ENCODE measurements at places on chromosomes 1 and 21.

DNA sequence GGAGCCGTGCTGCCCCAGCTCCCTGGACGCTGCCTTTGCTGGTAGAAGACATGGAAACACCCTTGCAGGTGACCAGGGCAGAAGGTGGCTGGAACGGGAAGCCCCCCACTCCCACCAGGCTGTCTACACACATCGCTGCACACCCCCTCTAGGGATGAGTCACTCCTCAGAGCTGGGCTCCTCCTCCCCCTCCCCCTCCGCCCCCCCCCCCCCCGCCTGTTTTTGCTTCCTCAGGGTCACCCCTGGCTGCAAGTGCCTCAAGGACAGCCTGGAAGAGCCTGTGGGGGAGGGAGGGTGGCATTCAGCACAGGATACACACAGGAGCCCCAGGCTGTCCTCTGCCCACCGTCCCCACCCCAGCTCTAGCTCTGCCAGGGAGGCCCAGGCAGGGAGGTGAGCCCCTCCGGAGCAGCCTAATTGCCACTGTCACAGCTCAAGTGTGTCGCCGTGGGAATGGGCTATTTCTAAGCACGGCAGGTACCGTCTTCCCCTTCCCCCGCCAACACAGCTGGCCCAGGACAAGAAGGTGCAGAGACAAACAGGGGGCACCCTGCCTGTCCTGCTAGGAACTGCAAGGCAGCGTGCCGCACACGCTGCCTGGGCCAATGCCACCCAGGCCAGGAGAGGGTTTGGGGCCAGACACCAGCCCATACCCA lies 2.5 kb downstream of the FNDC10 start:
- DNase-seq: no peak

DNA sequence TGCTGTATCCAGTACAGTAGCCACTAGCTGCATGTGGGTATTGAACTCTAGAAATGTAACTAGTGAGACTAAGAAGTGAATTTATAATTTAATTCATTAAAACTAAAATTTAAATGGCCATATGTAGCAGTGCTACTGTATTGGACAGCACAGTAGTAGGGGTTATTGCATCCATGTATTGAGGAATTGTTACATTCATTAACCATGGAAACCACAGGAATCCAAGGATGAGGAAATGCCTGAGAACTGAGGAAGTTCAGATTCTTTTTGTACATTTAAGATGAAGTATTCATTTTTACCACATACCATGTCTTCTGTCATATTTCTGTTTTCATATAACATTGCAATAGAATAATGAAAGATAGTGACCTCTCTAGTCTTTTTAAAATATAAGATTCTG lies 2.6 kb downstream of the MTF2 start:
- DNase-seq: no peak

DNA sequence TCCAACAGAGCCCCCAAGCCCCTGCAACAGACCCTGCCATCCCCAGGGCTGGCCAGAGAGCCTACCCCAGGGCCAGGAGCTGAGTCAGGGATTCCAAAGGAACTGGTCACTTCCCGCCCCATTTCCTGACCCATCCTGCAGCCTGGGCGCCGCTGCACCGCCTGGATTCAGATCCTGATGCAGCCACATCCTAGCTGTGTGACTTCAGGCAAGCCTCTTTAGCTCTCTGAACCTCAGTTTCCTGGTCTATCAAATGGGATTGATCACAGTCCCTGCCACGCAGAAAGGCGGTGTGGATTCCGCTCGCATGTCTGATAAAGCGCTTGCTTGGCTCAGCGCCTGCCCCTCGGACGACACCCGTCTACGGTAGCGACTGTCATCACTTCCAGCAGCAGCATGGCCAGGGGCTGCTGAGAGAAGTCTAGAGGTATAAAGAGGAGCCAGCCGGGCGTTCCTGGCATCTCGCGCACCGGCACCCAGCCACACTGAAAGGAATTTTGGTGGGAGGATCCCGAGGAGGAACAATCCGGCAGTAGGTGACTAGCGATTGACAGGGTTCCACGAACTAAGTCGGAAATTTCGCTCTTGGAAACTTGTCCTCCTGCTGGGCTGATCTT lies 10.1 kb downstream of the EPHA2 start:
- no peak for DNase-seq

DNA sequence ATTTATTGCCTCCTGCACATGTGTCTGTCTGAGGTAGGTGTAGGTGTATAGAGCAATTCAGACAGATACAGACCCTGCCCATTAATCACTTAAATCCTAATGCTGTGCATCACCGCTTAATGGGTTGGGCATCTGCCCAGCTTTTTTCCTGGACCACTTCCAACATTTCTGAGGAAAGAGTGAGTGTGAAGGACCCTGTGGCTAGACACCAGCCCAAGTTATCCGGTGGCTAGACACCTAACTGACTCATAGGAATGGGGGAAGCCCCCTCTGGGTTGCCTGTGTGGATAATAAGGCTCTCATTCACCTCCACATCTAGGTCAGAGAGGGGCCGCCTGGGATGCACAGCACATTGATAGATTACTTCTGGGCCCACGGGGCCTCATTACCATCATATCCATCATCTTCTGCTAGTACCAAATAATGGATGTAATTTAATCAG lies 121.1 kb upstream of the RAVER2 start:
- DNase-seq: no peak

GRCh38 chr1:180586671-180587155 lies 27.9 kb downstream of the OVAAL start:
- no peak for DNase-seq

Measured in NCI-H1930 (cell line).